ENCODE measurements at places on chromosomes 12 and 14. TPM values are rescaled to one million over a fixed set of nuclear protein-coding genes. Genes with fewer than 3 reads are reported as not detected.

Gene SERPINA5
- total RNA-seq: 8.8 TPM

Gene TEDC1
- 14.1 TPM for total RNA-seq

Gene DPF3
- total RNA-seq: 2.9 TPM

Gene LBHD2
- total RNA-seq: not detected

Gene RNASE4
- total RNA-seq: 81.6 TPM

Gene NFE2
- total RNA-seq: 7.7 TPM

Gene GZMB
- total RNA-seq: 3.1 TPM

Gene GLT1D1
- 2.0 TPM for total RNA-seq

Gene INSM2
- total RNA-seq: not detected

Gene TSHR
- 3.7 TPM for total RNA-seq

Gene SLC7A8
- total RNA-seq: 15.0 TPM

Gene CBLN3
- 7.0 TPM for total RNA-seq

Gene FGD4
- total RNA-seq: 54.6 TPM

Gene ACADS
- 14.2 TPM for total RNA-seq

Gene IFNG-AS1
- total RNA-seq: 0.27 TPM

Gene BICDL1
- 1.5 TPM for total RNA-seq

Gene CDK17
- 77.6 TPM for total RNA-seq

Gene OR6C4
- total RNA-seq: not detected

Gene RIMKLB
- 79.8 TPM for total RNA-seq

Gene VPS33A
- 16.5 TPM for total RNA-seq

Gene SLC7A7
- 9.7 TPM for total RNA-seq

Gene ISM2
- 0.31 TPM for total RNA-seq

Gene TAS2R42
- not detected for total RNA-seq

Gene ANAPC5
- total RNA-seq: 113 TPM

Gene MUCL1
- not detected for total RNA-seq

Gene BMP4
- total RNA-seq: 12.0 TPM

Gene CPNE8
- total RNA-seq: 26.6 TPM

Gene RASSF8
- total RNA-seq: 132 TPM

Gene A2ML1
- 13.6 TPM for total RNA-seq

Gene SLC25A47
- total RNA-seq: not detected

Gene TROAP
- total RNA-seq: 0.58 TPM

Gene MDP1
- total RNA-seq: 13.8 TPM

Gene C12orf50
- total RNA-seq: 0.27 TPM

Gene RXYLT1
- total RNA-seq: 18.5 TPM

Gene HRK
- 0.22 TPM for total RNA-seq

Gene TSFM
- 14.6 TPM for total RNA-seq

Gene RPL41
- 2,818 TPM for total RNA-seq

Gene WDHD1
- total RNA-seq: 3.1 TPM

Gene OR4K15
- not detected for total RNA-seq

Gene ADAMTS20
- total RNA-seq: not detected

Gene KCNJ8
- total RNA-seq: 10.8 TPM

Gene SELPLG
- 12.3 TPM for total RNA-seq

Gene KRT72
- 0.18 TPM for total RNA-seq

Gene OR10P1
- not detected for total RNA-seq

Gene MLEC
- total RNA-seq: 86.9 TPM

Gene CD27
- 0.58 TPM for total RNA-seq

Gene GPR162
- total RNA-seq: 4.5 TPM

Gene ACOT6
- total RNA-seq: not detected

Gene ANKS1B
- total RNA-seq: 20.8 TPM

Gene MANSC4
- not detected for total RNA-seq

Gene EIF2S3B
- total RNA-seq: 0.62 TPM

Gene DIO2
- 2.4 TPM for total RNA-seq

Gene MAP3K9
- total RNA-seq: 0.36 TPM

Gene PTHLH
- total RNA-seq: 8.3 TPM

Gene PTPRO
- 3.7 TPM for total RNA-seq

Gene WIF1
- 0.76 TPM for total RNA-seq

Gene MSI1
- 2.2 TPM for total RNA-seq

Gene C12orf54
- 2.4 TPM for total RNA-seq

Data from sciatic nerve (tissue), 2 donors.